Inflammatory macrophage treated with lipopolysaccharide for 1 hour (primary cell): ENCODE measurements at places on chromosomes 1 and 21.

- no peak for DNase-seq
Observed at GRCh38 chr1:18198260-18198659, 90.7 kb downstream of the IGSF21 start.

- DNase-seq: no peak
Observed at GRCh38 chr1:12447849-12448312, 170.1 kb downstream of the DHRS3 start.

GRCh38 chr1:202002507-202002906 lies 7.9 kb upstream of the ELF3 start:
- DNase-seq: no peak

- DNase-seq: no peak
Observed at GRCh38 chr1:107480548-107481415, 339.9 kb downstream of the NTNG1 start.

- DNase-seq: peak; percentile 8
Observed at GRCh38 chr1:91883470-91883869, 2.5 kb downstream of the TGFBR3 start.

DNA sequence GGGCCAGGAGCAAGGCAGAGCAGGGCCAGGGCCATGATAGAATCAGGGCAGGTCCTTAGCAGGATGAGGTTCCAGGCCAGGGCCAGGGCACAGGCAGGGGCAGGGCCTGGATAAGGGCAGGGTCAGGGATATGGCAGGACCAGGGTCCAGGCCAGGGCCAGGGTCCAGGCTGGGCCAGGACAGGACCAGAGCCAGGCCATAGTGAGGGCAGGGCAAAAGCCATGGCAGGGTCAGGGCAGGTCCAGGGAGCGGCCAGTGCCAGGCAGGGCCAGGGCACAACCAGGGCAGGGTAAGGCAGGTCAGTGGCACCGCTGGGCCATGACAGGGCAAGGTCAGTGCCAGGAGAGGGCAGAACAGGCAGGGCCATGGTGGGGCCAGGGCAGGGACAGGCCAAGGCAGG lies 152.2 kb downstream of the LIPI start:
- DNase-seq: no peak

- DNase-seq: no peak
Observed at GRCh38 chr1:178725466-178726086, 532 bp downstream of the RALGPS2 start.

DNA sequence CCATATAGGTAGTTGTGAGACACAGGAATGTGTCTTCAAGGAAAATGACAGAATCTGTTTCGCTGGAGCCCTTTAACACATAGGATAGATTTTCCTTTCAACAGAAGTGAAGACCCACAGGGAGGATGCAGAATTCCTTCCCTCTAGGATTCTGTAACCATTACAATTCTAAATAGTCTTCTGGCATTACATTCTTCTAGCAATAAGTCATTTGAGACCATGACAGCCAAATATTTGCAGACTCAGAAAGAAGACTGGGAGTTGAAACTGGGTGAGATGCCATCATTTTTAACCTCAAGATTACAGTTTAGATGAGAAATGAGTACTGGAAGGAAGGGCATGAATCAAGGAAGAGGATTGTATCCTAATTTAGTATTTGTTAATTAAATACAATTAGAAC lies 61.6 kb downstream of the ZBTB18 start:
- no peak for DNase-seq

DNA sequence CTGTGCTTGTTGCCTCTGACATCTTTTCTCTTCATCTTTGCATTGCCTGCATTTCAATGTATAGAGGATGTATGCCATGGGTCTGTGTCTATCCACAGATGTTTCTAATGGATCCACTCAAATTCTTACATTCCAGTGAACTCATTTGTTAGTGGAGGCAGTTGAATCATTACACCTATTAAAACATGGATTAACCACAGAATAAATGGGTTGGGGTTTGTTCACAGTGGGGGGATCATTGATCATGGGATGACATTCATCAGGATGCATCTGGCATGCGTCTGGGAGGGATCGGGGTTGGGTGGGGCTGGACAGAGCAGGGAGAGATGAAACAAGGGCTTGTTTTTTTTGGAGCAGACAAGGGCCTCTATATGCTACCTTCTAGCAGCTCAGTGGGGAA lies 182.5 kb downstream of the RHOU start:
- no peak for DNase-seq

DNA sequence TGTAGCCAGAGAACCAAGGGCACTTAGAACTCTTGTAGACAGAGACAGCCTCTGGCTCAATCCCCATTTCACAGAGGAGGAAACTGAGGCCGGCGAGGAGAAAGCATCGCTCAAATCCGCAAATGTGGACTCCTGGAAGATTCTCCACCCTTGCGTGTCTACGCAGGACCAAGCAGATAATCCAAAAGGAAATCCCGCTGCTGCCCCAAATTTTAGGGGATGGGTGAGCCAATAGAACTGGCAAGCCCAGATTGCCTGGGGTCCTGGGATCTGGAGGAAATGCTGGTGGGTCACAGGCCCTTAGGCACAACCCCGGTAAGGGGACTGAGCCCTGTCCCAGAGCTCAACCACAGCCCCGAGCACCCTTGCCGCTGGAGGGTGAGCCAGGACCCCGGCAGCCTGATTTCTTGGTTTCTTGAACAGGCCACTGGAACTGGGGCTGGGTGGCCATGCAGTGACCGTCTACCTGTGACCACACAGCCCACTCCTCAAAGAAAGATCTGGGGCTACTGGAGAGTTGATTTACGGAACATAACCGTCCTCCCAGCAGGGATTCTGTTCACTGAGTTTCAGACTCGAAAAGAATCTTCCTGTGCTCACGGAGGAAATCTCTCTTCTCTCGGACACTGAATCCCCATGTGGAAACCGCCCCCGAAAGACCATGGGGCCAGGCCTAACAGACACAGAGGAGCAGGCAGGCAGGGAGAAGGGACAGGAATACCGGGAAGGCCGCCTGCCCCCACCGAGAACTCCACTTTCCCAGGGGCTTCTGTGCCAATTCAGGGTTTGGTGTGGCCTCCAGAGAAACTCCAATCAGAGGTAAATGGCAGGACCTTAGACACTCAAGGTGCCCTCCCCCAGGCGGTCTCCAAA lies 238.4 kb downstream of the NPHP4 start:
- DNase-seq: no peak

- DNase-seq: no peak
Observed at GRCh38 chr1:50371749-50372148, 51.5 kb downstream of the DMRTA2 start.

DNA sequence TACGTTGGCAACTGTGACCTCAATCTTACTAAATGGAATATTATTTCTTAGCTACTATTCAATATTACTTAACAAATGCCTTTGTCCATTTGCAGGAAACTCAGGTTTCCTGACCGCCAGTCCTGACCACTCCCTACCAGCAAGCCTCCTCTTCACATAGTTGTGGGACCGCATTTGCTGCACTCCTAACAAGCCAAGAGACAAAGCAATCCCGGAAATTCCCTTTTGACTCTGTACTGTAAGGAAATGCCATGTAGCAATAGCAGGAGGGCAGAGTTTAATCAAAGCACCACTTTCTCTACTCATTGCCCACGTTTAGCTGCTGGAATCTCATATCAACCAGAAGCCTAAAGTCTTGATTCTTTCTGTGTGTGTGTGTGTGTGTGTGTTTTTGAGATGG lies 28.1 kb upstream of the ACBD6 start:
- DNase-seq: peak; percentile 52

DNA sequence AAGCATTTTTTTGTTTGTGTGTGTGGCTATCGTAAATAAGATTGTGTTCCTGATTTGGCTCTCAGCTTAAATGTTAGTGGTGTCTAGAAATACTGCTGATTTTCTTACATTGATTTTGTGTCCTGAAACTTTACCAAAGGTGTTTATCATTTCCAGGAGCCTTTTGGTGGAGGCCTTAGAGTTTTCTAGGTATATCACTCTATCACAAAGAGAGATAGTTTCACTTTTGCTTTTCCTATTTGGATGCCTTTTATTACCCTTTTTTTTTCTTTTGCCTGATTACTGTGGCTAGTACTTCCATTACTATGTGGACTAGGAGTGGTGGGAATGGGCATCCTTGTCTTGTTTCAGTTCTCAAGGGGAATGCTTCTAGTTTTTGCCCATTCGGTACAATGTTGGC lies 109.6 kb downstream of the S1PR1 start:
- no peak for DNase-seq

DNA sequence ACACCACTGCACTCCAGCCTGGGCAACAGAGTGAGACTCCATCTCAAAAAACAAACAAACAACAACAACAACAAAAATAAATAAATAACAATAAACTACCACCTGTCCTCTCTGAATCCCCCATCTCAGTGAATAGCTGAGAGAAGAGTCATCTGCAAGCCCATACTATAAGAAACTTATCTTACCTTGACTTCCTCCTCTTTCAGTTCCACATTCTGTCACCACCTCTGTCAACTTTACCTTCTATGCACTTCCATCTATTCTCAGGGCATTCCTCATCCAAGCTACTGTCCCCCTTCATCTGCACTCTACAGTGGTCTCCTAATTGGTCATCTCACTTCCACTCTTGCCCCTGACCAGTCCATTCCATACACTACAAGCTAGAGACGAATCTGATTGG lies 58.1 kb downstream of the KIAA0040 start:
- no peak for DNase-seq

DNA sequence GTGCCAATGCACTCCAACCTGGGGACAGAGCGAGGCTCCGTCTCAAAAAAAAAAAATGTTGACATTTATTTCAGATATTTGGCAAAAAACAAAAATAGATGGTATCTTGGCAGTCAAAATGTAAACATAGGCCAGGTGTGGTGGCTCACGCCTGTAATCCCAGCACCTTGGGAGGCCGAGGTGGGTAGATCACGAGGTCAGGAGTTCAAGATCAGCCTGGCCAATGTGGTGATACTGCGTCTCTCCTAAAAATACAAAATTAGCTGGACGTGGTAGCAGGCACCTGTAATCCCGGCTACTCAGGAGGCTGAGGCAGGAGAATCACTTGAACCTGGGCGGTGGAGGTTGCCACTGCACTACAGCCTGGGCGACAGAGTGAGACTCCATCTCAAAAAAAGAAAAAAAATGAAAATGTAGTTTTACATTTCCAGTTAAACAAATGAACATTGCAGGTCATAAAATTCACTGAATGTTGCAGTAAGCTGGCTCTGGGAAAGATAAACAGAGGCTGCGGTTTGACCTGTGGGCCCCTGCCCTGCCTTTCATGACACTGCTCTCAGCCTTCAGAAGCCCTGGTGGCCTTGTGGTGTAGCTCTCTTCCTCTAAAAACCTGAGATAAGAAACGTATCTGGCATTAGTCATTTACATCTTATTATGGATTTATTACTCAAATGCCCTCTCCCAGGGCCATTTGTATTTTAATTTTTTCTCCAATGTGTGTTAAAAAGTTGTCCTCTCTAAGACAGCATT lies 12.2 kb upstream of the SLC44A3 start:
- no peak for DNase-seq

DNA sequence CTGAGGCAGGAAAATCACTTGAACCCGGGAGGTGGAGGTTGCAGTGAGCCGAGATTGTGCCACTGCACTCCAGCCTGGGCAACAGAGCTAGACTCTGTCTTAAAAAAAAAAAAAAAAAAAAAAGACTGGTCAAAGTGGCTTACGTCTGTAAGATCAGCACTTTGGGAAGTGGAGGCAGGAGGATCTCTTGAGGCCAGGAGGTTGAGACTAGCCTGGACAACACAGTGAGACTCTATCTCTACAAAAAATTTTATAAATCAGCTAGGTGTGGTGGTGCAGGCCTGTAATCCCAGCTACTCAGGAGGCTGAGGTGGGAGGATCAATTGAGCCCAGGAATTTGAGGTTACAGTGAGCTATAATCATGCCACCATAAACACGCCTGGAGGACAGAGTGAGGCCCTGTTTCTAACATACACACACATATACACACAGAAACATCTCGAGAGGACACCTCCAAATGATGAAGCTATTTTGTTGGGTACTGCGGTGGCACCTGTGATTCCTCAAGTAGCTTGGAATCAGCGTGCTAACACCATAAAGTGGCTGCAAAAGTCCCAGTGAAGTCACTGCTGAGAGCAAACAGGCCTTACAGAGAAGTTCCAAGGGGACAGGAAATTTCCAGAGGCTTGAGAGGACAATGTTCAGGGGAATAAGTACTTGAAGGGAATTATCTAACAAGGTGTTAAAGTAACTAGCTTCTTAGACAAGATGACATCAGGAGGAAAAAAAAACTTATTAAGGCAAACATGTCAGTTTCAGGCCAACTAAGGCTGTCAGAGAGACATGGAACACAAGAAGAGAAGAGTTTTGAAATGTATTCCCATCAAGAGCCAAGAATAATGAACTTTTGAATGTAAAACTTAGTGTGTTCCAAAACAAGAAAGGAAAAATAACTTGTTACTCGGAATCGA lies 1.3 kb downstream of the NADK start:
- DNase-seq: no peak

- no peak for DNase-seq
Observed at GRCh38 chr1:232432313-232432712, 197.6 kb downstream of the SIPA1L2 start.

DNA sequence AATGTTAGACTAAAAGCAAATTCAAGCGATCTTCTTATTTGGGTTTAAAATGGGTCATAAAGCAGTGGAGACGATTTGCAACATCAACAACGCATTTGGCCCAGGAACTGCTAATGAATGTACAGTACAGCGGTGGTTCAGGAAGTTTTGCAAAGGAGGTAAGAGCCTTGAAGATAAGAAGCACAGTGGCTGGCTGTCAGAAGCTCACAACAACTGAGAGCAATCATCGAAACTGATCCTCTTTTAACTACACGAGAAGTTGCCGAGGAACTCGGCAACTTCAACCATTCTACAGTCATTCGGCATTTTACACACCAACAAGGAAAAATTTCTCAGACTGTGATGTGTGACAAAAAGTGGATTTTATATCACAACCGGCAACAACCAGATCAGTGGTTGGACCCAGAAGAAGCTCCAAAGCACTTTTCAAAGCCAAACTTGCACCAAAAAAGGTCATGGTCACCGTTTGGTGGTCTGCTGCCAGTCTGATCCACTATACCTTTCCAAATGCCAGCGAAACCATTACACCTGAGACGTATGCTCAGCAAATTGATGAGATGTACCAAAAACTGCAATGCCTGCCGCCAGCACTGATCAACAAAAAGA lies 47.9 kb downstream of the ASH1L start:
- no peak for DNase-seq

- DNase-seq: peak; percentile 93
Observed at GRCh38 chr1:40338745-40339419, 21.8 kb upstream of the COL9A2 start.

DNA sequence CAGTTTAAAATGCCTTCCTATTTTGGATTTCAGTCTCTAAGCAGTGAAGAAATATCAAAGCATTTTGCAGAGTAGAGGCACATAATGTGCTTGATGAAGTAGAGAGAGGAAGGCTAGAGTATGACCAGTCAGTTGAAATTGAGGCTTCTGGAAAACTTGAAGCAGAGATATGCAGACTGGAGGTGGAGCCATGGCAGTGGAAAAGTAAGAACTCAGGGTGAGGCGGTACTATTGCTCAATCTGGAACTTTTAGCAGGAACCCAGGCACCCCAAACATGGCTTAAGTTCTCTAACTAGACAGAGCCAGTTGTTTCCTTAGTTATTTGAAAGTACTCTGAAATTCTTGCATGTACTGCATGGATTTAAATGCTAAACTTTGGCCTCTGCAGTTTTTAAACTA lies 288.6 kb downstream of the HHAT start:
- DNase-seq: peak; percentile 11
